ENCODE measurements at places on chromosomes 6 and 20.
A peak's percentile ranks its signal among the peaks of the same experiment; 100 is the strongest.

DNA sequence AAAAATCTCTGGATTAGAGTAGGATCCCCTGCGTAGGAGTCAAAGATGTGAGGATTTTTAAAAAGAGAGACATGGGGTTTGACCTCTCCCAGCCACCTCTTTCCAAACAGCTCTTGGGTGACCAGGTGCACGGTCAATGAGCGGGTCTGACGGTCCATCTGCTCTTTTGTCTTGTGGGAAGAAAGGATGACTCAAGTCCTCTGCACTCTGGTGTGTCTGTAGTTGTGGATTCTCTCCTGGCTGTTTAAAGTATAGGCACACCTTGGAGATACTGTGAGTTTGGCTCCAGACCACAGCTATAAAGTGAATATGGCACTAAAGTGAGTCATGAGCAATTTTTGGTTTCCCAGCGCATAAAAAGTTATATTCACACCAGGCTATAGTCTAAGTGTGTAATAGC lies 209.8 kb downstream of the BMP7 start:
- DNase-seq: no peak

DNA sequence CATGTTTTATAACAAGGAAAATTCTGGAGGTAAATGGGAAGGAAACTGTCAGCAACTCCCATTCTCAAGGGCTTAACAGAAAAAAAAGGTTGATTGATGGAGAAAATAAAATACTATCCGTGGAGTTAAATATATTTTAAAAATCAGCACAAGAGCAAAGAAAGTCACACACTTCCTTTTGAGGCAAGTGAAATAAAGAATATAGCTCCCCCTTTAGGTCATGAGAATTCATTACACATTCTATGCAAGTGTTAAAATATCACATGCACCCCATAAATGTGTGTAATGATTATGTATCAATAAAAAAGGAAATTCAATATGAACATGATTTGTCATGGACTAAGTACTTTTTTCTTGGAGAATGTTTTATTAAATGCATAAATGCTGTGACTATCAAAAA lies 349.2 kb downstream of the TPBG start:
- DNase-seq: no peak

DNA sequence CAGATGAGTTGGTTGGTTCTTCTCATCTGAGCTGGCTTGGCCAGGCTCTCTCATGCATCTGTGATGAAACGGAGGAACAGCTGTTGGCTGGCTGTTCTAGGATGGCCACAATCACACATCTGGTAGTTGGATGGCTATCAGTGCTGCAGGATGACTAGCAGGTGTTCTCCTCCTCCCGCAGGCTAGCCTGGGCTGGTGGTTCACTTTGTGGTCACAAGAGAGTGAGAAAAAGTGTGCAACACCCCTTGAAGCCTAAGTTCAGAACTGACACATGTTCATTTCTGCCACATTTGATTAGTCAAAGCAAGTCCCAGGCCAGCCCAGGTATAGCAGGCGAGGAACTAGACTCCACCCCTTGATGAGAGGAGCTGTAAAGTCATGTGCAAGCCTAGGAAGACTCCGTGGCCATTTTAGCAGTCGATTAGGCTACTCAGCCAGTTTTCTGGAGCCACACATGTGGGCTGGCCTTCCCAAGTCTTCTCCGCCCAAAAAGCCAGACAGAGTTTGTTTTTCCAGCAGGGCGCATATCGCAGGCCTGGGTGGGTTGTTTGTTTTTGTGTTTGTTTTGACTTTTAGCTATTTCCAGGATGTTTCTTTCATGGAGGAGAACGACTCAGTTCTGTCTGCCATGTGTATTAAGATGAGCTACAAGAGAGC lies 120.8 kb downstream of the ISM1 start:
- DNase-seq: no peak

GRCh38 chr6:156562019-156562418 lies 215.2 kb upstream of the ARID1B start:
- no peak for DNase-seq

DNA sequence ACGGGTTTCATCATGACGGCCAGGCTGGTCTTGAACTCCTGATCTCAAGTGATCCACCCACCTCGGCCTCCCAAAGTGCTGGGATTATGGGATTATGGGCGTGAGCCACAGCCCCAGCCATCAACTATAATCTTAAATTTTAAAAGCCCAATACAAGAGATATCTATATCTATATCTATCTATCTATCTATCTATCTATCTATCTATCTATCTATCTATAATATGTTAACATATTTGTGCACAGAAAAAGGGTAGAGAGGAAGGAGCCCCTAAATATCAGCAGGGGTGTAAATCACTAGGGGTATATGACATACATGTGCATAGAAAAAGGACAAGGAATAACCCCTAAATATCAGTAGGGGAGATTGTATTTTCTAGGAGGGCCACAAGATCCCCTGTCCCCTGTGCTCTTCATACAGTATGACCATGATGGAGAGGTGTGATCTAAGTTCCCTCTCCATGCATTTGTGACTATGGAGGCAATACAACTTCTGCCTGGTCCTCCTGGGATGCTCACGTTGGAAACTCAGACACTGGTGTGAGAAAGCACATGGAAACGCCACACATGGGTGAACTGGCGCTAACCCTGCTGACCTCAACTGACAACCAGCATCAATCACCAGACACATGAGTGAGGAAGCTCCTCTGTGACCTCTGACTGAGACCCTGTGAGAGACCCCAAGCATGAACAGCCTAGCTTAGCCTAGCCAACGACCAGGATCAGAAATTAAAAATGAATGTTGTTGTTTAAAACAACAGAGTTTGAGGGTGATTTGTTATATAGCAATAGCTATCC lies 1.2 kb upstream of the SPATS1 start:
- no peak for DNase-seq

- DNase-seq: no peak
Observed at GRCh38 chr20:49578436-49578835, 10.5 kb upstream of the PTGIS start.

DNA sequence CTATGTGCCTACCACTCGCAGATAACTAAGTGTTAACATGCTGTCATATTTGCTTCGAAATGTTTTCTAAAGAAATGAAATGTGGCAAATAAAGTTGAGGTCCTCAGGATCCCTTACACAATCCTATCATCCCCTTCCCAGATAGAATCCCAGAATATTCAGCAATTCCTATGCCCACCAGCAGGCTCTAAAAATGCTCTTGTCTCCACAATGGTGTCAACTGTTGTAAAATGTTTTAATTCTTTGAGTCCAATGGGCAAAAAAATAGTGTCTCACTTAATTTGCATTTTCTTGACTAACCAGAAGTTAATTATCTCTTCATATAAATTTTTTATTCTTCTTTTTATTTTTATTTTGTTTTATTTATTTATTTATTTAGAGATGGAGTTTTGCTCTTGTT lies 103.9 kb upstream of the MAP7 start:
- no peak for DNase-seq

- no peak for DNase-seq
Observed at GRCh38 chr6:161584051-161584450, 310.2 kb upstream of the AGPAT4 start.

GRCh38 chr6:32131439-32131948 lies 1.4 kb upstream of the FKBPL start:
- DNase-seq: no peak

- DNase-seq: peak; percentile 66
Observed at GRCh38 chr6:158031381-158032353, 50.0 kb downstream of the SYNJ2 start.

DNA sequence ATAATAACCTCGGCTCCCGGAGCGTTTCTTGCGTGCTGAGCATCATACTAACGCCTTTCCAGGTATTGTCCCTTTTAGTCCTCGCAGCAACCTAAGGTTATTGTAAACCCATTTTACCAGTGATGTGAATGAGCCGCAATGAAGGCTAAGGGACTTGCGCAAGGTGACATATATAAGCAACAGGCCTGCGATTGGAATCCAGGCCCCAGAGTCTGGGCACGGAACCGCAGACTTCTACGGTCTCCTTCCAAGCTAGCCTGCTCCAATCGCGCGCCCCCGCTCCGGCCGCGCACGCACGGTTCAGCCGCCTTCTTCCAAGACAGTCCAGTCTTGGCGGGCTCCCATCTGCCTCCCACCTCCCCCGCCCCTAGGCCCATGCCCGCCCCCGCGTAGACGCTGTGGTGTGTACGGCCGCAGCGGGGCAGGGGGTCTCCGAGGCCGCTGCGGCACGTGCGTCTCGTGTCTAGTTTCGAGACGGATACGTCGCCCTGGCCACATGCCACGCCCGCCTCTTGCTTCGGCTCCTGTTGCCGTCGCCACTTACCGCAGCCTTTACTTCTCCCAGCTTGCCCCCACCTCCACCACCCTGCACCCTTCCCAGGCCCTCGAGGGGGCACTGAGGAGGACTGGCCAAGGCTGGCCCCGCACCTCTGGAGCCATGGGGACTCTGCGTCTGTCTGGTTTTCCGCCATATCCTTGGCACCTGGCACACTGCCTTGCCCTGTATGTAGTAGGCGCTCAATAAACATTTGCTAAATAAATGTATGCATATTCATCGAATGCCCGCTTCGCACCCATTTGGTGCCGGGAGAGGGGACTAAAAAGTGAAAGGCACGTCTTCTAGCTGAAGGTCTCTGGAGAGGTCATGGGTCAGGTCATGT lies 855 bp upstream of the GFOD1 start:
- DNase-seq: no peak

- no peak for DNase-seq
Observed at GRCh38 chr6:45486736-45487135, 109.0 kb upstream of the SUPT3H start.

GRCh38 chr20:60263725-60264709 lies 305.8 kb downstream of the CDH26 start:
- no peak for DNase-seq

DNA sequence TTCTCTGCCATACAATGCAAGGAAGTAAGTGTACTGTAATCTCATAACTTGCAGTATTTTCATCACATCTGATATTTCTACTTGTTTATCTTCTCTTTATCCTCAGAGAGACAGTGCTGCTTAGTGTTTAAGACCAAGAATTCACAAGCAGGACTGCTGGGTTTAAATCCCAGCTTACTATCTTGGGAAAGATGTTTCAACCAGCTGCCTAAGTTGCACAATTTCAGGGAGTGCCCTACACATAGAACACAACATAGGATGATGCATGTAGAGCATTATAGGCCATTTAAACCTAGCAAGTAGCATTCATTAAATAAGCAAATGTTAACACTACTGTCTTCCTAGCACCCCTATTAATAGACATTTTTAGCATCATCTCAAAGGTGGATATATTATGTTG lies 205.2 kb upstream of the CEP162 start:
- DNase-seq: no peak

- no peak for DNase-seq
Observed at GRCh38 chr20:31974296-31974695, 6.3 kb downstream of the XKR7 start.

DNA sequence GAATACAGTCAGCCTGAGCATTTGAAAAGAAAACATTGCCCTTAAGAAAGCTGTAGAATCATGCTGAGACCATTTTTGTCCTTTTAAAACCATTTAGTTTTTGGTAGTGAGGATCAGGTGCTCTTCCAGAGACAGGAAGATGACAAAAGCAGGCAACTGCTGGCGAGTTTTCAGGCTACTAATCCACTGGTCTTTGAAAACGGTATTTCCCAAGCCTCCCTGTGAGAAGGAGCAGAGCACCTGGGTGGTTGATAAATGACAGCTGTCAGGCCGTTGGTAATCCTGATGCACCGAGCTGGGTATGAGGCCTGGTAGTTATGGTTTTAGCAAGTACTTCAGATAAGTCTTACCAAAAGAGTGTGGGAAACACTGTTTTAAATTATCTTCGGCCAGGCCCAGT lies 10.1 kb upstream of the SEC63 start:
- no peak for DNase-seq

- DNase-seq: no peak
Observed at GRCh38 chr6:128569732-128570679, 49.6 kb upstream of the PTPRK start.

GRCh38 chr20:62886709-62887058 lies 25.1 kb upstream of the TCFL5 start:
- no peak for DNase-seq

DNA sequence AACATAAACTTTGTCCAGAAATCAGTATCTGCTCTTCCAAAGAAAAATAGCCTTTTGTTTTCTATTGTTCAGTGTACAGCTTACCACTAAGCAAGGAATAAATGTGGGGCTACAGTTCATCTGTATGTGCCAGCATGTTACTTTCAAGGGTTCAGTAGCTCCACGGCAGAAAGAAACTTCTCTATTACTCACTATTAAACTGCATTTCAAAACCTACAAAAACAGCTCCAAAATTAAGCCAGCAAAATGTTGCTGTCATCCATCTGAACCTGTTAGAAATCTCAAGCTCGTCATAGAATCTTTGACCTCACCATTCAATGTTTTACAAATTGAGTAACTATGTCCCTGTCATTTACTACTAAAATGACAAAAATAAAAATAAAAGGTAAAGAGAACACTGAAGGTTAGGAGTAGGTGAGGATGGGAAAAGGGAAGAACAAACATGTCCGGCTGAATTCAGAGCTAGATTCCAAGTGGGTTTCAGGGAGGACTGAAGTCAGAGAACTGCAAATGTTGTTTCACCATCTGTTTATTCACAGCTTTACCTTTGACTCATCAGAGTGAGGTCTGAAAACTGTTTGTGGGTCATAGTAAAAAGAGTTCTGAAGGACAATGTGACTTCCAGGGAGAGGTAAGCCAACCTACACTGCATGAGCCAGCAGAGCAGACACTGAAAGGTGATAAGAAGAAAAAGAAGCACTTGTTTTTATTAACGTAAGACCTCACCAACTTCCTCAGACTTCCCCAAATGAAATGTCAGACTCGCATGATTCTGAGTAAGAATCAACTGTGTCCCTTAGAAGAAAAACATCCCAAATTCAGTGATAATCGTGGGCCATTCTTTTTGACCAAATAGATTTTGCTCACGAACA lies 62.0 kb downstream of the ATXN1 start:
- DNase-seq: no peak

- DNase-seq: no peak
Observed at GRCh38 chr6:138105880-138106664, 1.1 kb downstream of the PERP start.

- no peak for DNase-seq
Observed at GRCh38 chr20:25136643-25137559, 55.0 kb upstream of the VSX1 start.

DNA sequence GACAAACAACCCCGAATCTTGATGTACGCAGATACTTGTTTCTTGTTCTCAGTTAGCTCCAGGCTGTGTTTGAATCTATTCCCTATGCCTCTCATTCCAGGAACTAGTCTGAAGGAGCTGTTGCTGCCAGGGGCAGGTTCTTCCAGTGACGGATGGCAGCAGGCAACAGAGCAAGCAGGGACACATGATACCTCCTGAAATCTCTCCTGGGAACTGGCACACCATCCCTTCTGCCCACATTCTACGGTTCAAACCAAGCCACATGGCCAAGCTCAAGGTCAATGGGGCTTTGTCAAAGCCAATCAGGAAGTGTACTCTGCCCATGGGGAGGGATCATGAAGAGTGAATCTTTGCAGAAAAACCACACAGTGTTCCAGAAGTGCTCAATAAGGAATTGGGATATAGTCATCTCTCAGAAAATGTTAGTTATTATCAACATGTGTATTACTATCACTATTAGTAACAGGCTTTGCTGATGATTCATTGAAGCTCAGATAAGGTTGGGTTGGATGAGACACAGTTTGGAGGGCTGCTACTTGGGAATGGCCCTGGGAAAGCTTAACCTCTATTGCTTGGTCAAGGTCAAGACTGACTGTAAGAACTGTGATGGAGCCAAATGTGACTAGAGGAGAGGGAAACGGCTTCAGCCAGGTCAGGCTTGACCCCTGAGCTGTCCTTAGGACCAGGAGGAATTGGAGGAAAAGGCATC lies 454.9 kb downstream of the PTPRT start:
- DNase-seq: no peak
